T-helper 2 cell (primary cell): ENCODE measurements at places on chromosomes 5 and 9.

GRCh38 chr5:136166909-136167308 is 26.1 kb downstream of the SMIM32 start:
- no peak for DNase-seq

- DNase-seq: no peak
These were observed 474.5 kb downstream of the ENC1 start for GRCh38 chr5:74166064-74166463.

DNA sequence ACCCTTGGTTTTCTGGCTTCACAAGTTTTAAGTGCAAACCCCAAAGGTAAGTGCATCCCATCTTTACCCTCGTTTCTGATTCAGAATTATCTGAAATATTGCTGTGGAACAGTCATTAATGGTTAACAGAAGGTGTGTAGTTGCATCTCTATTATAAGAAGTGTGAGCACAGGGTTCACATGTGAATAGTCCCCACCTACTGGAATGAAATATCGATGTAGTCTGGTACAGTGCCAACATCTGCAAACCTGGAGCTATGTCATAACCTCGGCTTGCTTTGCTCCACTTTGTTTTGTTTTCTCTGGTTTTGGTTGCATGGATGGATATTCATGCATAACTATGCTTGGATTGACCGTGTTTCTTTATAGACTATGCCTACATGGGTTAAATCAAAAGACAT is 12.6 kb downstream of the HTR4 start:
- DNase-seq: no peak

DNA sequence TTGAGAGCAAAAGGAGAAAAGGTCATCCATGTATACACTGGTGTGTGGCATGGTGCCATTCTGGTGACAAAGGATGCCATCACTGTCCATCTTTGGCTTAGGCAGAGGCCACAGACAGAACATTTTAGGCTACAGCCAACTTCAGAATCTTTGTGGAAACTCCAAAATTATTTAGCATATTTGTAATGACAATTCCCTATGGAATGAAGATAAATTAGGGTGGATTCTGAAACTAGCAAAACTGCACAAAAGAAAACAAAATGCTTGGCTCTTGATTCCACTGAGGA is 92.5 kb downstream of the FBXW11 start:
- DNase-seq: no peak

GRCh38 chr5:72235725-72236124 is 84.3 kb downstream of the MRPS27 start:
- DNase-seq: no peak

DNA sequence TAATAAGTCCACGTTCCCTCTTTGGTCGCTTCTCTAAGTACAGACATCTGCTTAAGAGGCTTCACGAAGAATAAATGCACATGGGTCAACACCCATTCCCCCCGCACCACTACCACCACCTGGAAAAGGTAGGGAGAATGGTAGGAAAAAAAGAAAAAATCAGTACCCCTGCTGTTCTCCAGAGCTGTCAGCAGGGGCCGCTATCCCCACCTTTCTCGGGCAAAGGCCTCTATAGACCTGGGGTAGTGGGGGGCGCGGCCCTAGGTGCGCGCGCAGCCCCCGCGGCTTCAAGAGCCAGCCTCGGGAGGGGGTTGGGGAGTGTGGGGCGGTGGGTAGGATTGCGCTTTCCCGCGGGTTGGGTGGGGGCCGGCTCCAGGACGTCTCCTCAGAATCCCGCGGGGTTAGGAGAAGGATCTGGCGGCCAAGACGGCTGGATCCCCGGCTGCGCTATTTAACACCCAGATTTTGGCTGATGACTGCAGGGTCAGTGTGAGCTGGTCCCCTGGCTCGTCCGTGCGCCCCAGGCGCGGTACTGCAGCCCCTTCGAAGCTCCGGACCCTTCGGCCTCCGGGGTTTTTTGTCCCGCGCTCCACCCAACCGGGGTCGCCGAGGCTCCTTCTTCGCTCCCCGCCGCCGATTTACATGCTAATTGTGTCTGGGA is 1.6 kb upstream of the SEMA6A start:
- DNase-seq: no peak

- no peak for DNase-seq
These were observed 1.9 kb upstream of the GPR107 start for GRCh38 chr9:130051855-130052254.

DNA sequence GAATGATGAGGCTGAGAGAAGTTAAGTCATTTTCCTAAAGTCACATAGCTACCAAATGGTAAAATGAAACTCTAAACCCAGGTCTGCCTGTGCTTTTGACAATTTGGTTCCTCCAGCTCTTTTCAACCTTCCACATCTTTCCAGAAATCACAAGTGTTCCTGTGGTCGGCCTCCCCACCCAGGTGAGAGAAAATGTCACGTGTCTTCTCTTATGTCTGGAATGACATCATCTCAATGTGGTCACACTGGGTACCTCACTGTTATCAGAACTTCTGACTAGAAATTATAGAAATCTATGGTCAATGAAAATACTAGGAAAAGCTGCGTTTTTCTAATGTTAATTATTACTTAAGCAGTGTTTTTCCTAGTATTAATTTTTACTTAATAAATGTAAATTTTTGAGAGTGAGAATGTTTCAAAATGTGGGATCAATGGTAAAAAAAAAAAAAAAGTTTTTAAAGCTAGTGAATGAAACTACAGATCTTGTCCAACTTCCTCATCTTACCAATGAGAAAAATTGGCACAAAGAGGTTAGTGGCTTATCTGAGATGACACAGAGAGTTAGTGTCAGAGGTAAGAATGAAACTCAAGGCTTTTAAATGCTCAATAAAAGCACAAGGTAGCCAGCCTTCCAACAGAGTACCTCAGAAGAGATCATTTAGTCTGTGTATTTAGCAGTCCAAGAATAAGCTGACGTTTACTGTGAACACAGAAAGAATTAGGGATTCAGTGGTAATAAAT is 228.7 kb upstream of the NR4A3 start:
- no peak for DNase-seq

DNA sequence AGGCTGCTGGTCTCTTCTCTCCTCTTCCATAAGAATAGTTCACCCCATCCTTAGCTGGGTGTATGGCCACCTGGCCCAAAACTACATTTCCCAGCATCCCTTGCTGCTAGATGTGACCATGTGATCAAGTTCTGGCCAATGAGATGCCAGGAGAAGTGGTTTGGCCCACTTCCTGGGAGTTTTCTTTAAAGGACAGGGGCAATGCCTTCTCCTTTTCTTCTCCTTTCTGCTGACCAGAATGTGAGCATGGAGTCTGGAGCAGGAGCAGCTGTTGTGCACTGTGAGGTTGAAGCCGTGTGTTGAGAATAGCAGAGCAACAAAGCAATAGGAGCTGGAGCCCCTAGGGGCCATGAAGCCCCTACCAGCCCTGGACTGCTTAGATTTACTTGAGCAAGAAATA is 36.8 kb downstream of the C9orf50 start:
- DNase-seq: no peak

DNA sequence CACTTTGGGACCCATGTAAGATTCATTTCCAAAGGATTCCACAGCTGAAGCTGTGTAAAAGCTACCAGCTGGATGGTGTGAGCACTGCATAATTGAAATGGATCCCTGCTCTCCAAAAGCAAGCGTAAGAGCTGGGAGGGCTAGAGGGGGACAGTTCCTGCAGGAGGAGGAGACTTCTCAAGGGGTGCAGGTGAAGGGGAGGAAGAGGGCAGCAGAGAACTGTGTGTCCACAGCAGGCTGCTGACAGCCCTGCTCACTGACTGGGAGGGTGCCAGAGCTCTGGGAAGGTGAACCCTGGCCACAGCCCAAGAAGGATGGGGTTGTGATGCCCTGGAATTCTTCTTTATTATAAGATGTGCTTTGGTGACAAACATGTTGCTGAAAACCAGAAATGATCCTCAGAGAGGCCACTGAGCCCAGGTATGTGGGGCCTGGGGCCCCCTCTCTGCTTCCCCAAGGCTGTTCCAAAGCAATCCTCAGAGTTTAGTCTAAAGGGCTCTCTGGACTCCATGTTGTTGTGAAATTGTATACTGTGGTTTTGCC is 112.8 kb upstream of the SLC25A48 start:
- DNase-seq: no peak

GRCh38 chr9:9133526-9133925 is 1333.9 kb upstream of the DMAC1 start:
- no peak for DNase-seq

- DNase-seq: no peak
These were observed 285.6 kb downstream of the RASEF start for GRCh38 chr9:82777366-82777765.

- DNase-seq: no peak
These were observed 482.7 kb downstream of the RAB3C start for GRCh38 chr5:59065554-59065953.

DNA sequence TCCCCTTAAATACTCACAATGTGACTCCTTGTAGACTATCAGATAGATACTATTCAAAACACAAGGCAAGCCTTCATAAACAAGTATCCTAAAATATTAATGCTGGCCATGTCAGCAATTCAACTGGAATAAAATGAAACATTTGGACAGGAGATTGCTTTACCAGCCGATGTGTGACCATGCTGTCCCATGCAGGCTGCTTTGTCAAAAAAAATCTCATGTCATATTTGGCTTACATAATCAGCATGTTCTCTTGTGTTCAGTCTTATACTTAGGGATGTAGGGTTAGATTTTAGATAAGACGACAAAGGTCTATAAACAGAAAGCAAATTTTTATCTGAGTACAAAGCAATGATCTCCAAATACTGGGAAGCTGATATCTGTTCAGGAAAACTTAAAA is 108.5 kb downstream of the NR6A1 start:
- DNase-seq: no peak

DNA sequence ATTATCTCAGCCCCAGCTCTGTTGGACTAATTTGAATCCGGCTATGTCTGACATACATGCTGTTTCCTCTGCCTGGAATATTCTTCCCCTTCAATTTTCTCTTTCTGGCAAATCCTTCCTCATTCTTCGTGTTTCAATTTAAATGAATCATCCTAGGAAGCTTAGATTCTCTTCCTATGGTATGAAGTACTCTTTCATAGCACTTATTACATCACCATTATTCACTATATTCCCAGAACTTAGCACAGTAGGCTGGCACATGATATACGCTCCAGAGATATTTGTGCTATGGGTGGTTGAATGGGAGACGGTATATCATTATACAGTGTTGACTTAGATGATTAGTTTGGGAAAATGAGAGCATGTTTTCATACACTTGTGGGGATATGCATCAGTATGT is 91.0 kb upstream of the JAK2 start:
- no peak for DNase-seq

DNA sequence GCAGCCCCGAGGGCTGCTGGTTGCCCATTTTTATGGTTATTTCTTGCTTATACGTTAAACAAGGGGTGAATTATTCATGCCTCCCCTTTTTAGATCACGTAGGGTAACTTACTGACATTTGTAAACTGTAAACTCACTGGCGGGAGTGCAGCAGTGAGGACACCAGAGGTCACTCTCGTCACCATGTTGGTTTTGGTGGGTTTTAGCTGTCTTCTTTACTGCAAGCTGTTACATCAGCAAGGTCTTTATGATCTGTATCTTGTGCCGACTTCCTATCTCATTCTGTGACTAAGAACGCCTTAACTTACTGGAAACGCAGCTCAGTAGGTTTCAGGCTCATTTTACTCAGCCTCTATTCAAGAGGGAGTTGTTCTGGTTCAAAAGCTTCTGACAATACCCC is 155.0 kb upstream of the PRDM9 start:
- no peak for DNase-seq

- DNase-seq: no peak
These were observed 205.6 kb upstream of the MPDZ start for GRCh38 chr9:13485068-13485596.
